ENCODE measurements at places on chromosomes 11 and 22. TPM values are rescaled to one million over a fixed set of nuclear protein-coding genes. Genes with fewer than 3 reads are reported as not detected.

Gene MS4A6E
- not detected for total RNA-seq

DNA sequence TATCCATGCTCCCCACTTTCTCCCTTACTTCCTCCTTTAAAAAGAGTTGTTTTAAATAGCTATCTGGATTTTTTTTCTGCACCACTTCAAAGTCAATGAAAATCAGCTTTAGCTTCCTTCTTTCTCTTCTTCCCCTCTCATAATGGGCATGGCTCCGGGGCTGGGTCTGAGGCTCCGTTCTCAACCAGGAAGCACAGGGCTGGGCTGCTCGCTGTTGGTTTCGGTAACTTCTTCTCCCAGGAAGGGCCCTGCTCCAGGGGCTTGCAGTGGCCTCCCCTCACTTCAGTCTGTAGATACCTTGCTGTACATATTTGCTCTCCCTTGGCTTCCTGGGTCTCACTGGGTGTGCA lies 23.8 kb downstream of the MICAL2 start:
- DNase-seq = no peak

DNA sequence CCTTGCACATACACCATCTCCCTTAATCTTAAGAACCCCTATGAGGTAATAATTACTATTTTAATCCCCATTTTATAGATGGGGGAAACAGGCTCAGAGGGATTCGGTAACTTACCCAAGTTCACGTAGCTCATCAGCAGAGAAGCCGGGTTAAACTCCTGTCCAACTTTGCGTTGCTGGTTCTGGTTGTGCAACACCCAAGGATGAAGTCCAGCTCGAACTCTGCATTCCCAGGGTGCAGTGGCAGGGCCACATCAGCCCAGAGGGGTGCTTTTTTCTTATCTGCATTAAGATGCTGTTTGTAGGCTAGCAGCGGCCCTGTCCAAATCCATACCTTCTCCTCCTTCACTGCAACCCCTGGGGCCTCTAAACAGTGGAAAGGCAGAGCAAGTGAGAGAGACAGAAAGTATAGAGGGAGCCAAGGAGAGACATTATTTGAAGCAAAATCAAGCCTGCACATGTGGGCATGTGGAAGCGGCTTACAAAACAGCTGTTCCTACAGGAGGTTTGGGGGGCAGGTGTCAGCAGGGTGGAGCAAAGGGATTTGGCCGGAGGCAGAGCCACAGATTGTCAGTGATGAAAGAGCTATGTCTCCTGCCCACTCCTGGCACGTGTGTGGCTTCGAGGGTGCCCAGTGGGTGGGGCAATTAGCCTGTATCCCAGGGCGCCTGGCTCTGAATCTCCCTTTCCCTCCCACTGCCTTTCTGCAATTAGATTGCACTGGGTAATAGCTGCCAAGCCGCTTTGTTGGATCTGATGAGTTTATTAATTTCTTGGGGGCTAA lies 129.5 kb upstream of the TBCEL start:
- no peak for DNase-seq

Gene LARGE2
- total RNA-seq = 0.54 TPM

DNA sequence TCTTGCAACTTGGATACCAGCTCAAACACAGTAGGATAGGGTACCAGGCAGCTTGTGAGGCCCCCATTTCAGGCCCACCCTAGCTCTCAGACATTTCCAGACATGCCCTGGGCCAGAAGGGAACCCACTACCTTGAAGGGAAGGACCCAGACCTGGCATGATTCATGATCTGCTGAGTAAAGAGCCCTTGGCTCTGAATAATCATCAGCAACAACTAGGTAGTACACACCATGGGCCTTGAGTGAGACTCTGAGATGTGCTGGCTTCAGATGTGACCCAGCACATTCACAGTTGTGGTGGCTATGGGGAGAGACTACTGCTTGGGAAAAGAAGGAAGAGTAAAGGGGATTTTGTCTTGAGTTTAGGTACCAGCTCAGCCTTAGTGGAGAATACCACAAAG lies 23.6 kb downstream of the JRKL start:
- DNase-seq = no peak

Gene LINC01488
- not detected for total RNA-seq

All from activated CD8-positive, alpha-beta memory T cell treated with anti-CD3 and anti-CD28 coated beads, Interleukin-2, amount 10 ng/mL, durations not matched to agents 7 days and 5 days (primary cell).